ENCODE measurements at places on chromosomes 16 and 17.

- no peak for DNase-seq
Observed at GRCh38 chr16:86978445-86979030, 338.7 kb downstream of the C16orf95 start.

DNA sequence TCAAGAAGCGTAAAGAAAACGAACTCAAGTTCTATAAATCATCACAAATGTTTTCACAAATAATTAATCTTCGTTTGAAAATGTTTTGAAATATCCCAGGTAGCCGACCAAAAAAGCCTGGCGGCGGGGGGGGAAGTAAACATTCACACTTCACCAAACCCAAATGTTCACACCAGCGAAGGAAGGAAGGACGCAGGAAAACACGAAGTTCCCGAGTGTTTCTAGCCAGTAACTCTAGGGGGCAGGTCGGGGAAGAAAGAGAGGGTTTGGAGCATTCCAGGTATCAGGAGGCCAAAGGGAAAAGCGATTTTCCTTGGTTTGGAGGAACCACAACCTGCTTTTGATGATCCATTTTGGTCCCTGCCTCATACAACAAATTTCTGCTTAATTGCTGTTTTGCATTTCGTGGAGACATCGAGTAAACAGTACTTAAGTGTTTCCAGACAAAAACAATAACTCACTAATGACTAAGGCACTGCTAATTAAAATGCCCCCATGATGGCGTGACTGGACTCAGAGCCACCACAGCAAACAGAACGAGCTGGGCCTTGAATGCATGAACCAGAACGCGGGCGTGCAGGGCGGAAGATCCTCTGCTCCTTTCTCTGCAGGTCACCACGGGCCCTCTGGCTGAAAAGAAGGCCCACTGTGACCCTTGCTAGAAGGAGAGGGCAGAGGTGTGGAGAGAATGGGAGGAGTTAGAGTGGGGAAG lies 16.6 kb downstream of the ZFHX3 start:
- no peak for DNase-seq

GRCh38 chr16:70700101-70701020 lies 14.5 kb upstream of the MTSS2 start:
- DNase-seq = no peak

GRCh38 chr17:40224718-40225550 lies 5.8 kb downstream of the WIPF2 start:
- DNase-seq = no peak

GRCh38 chr16:2719328-2720063 lies 528 bp downstream of the PRSS27 start:
- DNase-seq = peak; percentile 70

- peak; percentile 68 for DNase-seq
Observed at GRCh38 chr16:14309001-14309886, 238.1 kb downstream of the MRTFB start.

- DNase-seq = no peak
Observed at GRCh38 chr16:60310846-60311445, 1576.8 kb upstream of the GOT2 start.

DNA sequence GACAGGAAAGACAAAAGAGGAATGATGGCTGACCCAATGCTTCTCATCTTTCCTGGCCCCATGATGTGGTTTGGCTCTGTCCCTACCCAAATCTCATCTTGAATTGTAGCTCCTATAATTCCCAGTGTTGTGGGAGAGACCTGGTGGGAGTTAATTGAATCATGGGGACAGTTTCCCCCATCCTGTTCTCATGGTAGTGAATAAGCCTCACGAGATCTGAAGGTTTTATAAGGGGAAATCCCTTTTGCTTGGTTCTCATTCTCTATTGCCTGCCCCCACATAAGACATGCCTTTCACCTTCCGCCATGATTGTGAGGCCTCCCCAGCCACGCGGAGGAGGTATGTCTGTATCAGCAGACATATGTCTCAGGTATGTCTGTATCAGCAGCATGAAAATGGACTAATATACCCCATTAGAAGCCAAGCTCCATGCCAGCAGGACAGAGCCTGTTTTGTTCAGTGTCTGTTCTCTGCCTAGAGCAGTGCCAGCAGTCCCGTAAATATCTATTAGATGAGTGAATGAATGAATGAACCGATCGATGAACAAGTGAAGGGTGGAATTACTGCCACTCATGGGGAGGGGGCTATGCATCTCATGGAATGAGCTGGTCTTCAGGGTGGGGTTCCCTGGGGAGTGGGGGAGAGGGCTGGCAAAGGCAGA lies 304.4 kb downstream of the SOX9 start:
- DNase-seq = no peak

DNA sequence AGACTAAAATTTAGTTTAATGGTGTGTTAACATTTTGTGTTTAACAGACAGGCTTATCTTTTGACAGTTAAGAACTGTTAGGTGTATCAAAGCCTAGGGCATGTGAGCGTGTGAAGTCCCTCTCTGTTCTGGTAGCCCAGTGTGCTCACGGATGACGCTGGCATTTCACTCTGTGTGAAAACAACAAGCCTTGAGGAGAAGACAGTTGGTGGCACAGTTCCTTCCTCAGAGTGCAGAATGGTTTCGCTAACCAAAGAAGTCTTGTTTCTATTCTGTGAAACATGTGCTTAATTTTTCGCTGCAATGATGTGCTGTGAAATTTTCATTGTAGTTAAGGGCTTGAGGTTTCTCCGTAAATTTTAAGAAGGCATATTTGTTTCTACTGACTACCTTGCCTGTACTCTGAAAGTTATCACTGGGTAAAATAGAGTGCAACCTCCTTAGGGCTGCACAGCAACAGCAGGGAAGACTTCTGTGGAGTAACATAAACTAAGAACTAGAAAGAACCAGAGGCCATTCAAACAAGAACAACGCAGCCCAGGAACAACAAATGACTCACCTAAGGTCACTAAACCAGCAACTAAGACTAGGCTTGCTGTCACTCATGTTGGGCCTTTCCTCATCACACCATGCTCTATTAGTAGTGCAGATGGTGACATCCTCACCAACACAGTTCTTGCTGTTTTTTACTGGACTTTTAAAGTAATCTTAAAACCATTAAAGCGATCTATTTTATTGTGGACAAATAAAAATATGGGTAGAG lies 33.4 kb downstream of the BRD7 start:
- DNase-seq = no peak

- no peak for DNase-seq
Observed at GRCh38 chr17:62749926-62750325, 58.2 kb downstream of the MARCHF10 start.

DNA sequence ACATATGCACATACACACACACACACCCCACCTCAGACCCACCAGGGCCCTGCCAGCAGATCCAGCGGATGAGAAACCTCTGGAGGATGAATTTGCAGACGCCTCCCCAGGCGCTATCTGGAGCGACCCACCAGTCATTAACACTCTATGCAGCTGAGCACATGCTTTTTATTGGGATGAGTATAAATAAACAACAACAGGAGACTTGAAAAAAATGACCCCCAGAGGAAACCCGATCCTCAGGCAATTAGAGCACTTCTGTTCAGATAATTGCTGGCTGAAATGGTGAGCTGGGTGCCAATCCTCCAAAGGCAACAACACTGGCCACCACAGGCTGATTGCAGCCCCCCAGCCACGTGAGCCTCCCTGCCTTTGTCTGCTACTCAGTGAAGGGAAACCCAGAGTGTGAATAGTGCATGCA lies 32.9 kb downstream of the DYNLRB2 start:
- no peak for DNase-seq

DNA sequence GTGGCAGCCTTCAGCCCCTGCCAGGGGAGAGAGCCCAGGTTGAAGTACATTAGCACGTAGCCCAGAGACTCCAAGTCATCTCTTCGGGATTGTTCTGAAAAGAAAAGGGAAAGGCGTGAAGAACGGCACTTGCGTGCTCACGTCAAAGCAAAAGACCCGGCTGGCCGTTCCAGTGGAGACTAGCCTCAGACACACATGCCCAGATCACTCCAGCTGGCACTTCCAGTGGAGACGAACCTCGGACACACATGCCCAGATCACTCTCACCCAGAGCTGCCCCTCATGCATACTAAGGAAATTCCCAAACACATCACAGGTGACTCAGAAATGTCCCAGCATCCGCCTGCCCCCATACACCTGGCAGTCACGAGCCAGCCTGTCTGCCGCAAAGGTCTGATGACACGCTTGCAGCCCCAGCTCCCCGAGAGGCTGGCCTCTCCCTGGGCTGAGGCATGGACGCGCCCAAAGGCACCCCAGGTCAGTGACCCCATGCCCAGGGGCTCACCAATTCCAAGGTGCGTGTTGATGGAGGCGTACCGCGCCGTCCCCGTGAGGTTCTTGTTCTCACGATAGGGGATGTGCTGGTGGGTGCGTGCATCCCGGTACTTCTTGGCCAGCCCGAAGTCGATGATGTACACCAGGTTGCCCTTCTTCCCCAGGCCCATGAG lies 20.9 kb downstream of the CSNK1D start:
- DNase-seq = no peak

DNA sequence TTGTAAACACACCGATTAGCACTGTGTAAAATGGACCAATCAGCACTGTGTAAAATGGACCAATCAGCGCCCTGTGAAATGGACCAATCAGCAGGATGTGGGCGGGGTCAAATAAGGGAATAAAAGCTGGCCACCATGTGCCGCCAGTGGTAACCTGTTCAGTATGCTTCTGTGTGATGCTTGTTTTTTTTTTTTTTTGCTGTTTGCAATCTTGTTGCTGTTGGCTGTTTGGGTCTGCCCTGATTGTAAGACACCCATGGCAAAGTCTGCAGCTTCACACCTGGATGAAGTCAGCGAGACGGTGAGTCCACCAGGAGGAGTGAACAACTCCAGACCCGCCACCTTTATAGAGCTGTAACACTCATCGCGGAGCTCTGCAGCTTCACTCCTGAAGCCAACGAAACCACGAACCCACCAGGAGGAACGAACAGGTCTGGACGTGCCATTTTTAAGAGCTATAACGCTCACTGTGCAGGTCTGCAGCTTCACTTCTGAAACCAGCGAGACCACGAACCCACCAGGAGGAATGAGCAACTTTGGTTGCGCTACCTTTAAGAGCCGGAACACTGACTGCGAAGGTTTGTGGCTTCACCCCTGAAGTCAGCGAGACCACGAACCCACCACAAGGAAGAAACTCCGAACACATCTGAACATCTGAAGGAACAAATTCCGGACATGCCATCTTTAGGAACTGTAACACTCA lies 85.0 kb upstream of the MED9 start:
- DNase-seq = no peak

DNA sequence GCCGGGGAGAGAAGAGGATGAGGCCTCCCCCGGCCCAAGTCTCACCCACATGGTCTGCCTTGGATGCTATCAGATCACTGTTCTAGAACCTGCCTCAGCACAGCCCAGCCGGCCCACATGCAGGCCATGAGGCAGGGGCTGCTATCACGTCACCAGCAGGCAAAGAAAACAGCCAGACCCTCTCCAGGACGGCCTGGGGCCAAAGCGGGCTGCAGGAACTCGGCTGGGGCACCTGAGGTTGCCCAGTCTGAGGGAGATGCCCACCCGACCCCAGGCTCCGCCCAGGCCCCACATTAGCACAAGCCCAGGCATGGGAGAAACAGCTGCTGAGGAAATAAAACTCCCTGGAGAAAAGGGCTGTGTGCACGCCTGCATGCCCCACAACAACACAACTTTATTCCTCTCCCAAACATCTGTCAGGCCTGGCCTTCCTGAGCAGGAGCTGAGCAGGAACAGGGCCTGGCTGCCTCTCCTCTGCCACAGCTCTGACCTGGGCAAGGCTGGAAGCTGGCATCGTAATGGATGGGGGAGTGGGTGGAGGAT lies 6.7 kb upstream of the SMIM5 start:
- no peak for DNase-seq

DNA sequence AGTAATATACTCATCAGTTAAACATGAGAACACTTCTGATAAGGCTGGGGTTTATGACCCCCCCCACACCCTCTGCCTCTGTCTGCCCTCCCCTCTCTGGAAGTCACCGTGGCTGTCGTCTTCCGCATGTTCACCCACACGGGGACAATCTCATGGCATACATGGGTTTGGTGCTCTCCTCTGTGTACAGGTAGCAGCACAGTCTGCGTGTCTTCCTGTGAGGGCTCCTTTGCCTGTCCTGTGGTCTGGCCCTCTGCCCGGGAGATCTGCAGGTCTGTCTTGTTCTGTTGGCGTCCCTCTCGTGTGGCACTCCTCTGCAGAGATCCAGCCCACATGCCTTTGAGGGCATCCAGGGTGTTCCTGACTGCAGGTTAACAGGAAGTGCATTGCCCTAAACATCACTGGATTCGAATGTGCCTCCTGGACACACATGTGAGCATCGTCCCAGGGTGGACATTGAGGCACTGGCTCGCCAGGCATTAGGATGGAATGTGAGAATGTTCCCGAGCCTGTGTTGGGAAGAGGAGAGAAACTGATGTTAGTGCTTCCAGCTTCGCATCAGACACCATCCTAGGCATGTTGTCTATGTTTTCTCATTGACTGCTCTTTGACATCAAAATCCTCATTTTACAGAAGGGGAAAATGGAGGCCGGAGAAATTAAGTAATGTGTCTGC lies 54.5 kb downstream of the NKD1 start:
- no peak for DNase-seq

DNA sequence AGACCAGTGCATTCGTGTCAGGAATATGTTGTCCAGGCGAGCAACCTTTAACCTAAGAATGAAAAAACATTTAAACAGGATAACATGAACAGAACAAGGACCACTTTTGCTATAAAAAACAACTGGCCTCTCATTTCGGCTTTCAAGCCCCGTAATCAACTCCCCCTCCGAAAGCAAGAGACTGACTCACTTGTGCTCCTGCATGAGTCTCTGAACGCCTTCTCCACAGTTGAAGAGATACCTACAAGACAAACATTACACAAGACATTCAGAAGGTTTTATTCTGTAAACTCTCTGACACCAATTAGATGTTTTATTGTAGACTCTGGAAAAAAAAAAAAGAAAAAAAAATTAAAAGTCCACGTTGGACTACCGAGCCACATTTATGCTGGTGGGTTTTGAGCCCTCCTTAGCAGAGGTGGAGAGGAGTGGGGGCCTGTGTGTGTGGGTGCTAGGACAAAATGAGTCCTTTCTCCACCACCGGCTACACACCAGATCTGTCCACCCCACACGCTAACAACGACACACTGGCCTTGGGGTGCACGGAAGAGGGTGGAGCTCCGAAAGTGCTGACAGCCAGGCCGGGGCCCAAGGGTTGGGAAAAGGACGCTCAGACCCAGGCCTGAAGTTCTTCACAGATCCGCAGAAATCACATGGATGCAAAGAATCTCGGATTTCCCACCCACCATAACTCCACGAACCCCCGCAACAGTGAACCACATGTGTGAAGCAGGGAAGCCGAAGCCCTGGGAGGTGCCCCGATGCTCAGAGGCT lies 759 bp downstream of the ELAC2 start:
- no peak for DNase-seq

DNA sequence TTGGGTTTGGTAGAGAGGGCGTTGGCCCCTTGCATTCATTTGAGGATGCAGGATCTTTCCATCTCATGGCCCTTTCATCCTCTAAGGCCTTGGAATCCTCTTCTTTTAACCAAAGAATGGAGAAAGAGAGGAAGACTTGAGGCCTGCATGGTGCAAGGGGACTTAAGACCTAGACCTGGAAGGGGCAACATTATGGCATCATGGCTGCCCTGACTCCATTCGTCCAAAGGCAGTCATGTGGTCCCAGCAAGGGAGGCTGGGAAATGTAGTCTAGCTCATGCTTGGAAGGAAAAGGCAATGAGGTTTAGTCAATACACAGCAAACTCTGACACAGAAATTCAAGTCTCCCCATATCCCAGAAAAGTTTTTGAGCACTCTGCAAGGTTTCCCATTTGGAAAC lies 30.7 kb upstream of the CDRT4 start:
- DNase-seq = no peak

GRCh38 chr17:1031711-1032110 lies 34.8 kb downstream of the TIMM22 start:
- DNase-seq = no peak

GRCh38 chr17:64736804-64737492 lies 74.8 kb upstream of the SMURF2 start:
- DNase-seq = no peak

All from spleen (tissue), 13 donors.